B cell (primary cell): ENCODE measurements at places on chromosomes 16 and 17. TPM values are rescaled to one million over a fixed set of nuclear protein-coding genes. Genes with fewer than 3 reads are reported as not detected.

The UNC13D gene
- polyA plus RNA-seq: 78.2 and 101 TPM in 2 replicates

The TEX14 gene
- polyA plus RNA-seq: 0.10 and 0.23 TPM in 2 replicates

The PLA2G15 gene
- polyA plus RNA-seq: 6.1 and 9.6 TPM in 2 replicates

The SDR42E2 gene
- polyA plus RNA-seq: 0.12 and 0.13 TPM in 2 replicates

The RPRML gene
- 0.13 TPM in 1 of 2 replicates, not detected in the other for polyA plus RNA-seq

The ASB16 gene
- not detected in 2 replicates for polyA plus RNA-seq

The PFN1 gene
- 609 and 618 TPM in 2 replicates for polyA plus RNA-seq
